Bronchial epithelial cell (primary cell): ENCODE measurements at places on chromosomes 7 and 10. TPM values are rescaled to one million over a fixed set of nuclear protein-coding genes. Genes with fewer than 3 reads are reported as not detected.

Gene RADIL
- total RNA-seq, result under 0.01 TPM in 1 of 2 replicates, not detected in the other

Gene GTF2IRD2
- 1.6 and 2.7 TPM in 2 replicates for total RNA-seq

Gene NKX2-3
- total RNA-seq, result under 0.01 TPM in 1 of 2 replicates, not detected in the other

Gene CCL24
- not detected in 2 replicates for total RNA-seq

Gene ZNF25
- 5.8 and 7.2 TPM in 2 replicates for total RNA-seq

Gene VGF
- total RNA-seq, result not detected in 2 replicates

Gene MCM10
- total RNA-seq, result under 0.01 and 0.38 TPM in 2 replicates

Gene FAM241B
- 2.6 and 4.6 TPM in 2 replicates for total RNA-seq
